ENCODE measurements at places on chromosomes 2 and 18.

DNA sequence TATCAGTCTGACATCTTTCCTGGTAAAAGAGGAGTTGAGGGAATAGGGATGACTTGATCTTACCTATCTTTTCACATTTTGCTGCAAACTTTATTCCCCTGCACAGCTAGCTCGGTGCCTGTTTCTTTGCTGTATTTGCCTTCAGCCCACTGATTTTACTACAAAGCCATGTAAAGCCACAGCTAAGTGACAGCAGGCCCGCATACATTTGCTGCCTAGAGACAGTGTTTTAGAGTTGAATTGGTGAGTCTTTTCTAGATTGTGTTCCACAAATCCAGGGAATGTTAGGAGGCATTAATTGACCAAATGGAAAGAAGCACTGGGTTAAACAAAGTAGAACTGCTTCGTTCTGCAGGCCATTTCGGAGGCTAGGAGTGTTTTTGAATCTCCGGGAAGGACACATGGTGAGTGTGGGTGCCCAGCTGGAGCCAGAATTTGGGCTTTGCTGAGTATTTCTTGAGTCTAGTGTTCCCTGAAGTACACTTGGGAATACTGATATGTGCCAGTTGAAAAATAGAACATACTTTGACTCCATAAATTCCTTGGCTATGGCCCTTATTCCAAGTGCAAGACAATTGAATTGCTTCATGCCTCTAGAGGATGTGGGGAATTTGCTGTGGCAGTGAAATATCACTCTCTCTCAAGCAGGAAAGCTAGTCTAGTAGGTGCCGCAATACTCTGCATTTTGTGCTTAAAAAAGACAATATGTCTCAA, 329.8 kb downstream of the PTPRM start:
- no peak for DNase-seq

GRCh38 chr2:86238354-86238753, 39.1 kb downstream of the MRPL35 start:
- no peak for DNase-seq

DNA sequence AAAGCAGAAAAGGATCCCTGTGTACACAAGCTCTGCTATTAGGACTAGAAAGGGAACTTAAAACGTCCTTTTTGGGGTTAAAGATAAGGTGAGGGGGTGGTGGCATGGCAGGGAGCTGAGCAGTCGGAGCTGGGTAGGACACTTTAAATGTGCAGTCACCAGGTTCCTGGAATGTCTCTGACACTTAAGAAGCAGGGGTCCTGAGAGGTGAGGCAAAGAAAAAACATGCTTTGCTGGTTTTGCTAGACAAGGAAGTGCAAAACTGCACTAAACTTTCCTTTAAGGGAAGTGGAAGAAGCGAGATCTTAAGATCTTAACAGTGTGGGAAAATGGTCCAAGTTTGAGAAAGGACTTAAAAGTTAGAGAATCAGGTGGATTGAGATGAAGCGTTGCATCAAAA, 99.5 kb upstream of the MAP3K20 start:
- DNase-seq: peak; percentile 55

GRCh38 chr2:28276807-28277206, 115.9 kb upstream of the FOSL2 start:
- no peak for DNase-seq

DNA sequence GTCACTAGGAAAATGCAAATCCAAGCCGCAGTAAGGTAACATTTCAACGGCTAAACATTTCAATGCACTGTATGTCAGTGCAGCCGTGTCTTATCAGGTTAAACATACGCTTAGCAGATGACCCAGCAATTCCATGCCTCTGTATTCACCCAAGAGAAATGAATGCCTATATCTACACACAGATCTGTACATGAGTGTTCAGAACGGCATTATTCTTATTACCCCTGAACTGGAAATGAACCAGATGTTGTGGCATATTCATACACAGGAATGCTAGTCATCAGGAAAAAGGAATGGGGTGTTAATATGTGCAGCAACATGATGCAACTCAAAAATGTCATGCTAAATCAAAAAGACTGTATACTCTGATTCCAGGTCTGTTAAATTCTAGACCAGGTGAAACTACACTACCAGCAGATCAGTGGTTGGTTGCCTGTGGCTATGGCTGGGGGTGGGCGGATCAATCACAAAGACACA, 80.4 kb upstream of the RPL31 start:
- DNase-seq: no peak

DNA sequence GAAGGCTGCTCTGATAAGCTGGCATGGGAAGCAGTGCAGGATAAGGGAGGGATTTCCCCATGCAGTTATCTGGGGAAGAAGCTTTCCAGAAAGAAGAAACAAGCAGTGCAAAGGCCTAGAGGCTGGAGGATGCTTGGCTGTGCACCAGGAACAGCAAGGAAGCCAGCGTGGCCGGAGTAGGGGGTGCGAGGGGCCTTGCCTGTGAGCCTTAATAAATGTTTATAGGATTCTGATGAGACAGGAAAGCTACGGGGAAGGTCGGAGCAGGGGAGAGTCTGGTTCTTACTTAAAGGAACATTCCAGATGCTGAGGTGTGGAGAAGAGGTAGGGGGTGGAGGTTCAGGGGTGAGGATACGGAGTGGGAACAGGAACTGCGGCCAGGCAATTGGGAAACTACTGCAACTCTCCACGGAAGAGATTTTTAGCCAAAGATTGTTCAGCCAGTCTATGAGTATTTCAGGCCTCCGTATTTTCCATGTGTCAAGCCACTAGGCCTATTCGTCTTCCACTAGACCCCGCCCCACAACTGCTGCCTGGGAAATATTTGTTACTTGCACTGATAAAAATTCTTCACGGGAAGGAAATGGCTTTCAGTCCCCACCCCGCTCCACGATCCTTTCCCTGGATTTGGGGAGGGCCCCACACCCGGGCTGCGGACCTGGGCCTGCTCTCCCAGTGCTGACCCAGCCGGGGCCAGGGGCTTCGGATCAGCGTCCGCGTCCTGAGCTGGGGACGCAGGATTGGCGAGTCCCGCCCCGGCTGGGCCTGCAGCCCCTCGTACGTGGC, 516 bp downstream of the EIF2AK2 start:
- no peak for DNase-seq

GRCh38 chr2:209666296-209666695, 105.3 kb upstream of the UNC80 start:
- no peak for DNase-seq

GRCh38 chr2:71901466-71901865, 246.2 kb downstream of the CYP26B1 start:
- DNase-seq: no peak

DNA sequence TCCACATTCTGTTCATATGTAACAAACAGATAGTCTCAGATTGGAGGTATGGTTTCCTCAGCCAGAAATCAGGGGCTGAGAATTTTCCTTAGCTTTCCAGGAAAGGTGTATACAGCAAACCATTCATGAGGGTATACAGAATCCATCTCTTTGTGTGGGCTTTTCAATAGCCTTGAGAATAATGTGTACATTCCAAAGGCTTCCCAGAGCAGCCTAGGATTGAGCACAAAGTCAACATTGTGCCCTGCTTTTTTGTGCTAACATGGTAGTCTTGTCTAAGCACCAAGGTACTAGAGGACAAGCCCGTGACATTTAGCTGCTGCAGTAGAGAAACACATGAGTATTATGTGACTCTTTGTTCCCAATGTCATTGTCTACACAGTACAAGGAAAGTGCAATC, 322.1 kb upstream of the TANK start:
- DNase-seq: no peak

- no peak for DNase-seq
Measured at GRCh38 chr18:56407646-56408180, 230.7 kb downstream of the TXNL1 start.

DNA sequence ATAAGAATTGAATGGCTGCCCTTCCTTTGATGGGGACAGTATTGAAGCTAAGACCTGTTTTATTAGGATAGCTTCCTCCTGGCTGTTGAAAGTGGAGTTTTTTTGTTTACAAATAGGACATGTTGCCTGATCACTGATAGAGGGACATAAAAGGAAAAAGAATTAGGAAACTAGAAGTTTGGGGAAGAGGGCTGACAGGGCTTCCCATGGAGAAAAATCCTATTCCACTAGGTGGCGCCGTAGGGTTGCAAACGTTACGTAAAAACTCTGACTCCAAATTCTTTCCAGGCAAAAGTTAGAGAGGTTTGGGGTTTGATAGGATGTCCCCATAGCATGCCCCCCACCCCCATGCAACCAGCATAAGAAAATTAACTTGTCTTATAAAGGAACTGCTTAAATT, 11.1 kb upstream of the RBFA start:
- no peak for DNase-seq

- DNase-seq: no peak
Measured at GRCh38 chr2:105917688-105918087, 173.0 kb downstream of the NCK2 start.

DNA sequence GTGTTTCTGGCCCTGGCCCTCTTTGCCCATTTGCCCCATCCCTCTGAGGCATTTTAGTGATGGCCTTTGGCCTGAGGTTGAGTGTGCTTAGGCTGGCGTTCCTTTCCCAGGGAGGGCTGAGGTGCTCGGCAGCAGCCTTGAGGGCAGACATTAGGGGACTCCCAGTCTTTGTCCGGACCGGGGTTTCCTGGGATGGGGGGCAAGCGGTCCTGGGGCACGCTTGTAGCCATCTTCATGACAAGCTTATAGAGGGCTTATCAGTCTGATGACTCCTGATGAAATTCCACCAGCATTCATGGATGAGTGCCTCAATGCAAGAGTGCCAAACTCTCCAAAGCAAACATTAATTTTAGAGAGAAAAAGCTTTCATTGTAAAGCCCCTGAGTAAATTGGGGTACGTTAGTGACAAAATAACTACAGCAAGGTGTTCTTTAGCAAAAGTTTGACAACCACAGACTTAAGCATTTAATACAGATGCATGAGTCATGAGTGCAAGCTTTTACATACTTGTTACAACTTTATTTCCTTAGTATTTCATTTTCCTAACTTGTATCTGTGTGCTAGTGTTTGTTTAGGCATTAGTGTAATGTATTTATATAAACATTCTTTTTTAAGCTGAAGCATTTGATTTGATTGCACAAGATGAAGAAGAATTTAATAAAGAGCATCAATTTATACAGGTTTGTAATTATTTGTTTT, 45.6 kb downstream of the CEP192 start:
- no peak for DNase-seq

GRCh38 chr2:188524519-188525113, 232.9 kb downstream of the GULP1 start:
- DNase-seq: no peak

DNA sequence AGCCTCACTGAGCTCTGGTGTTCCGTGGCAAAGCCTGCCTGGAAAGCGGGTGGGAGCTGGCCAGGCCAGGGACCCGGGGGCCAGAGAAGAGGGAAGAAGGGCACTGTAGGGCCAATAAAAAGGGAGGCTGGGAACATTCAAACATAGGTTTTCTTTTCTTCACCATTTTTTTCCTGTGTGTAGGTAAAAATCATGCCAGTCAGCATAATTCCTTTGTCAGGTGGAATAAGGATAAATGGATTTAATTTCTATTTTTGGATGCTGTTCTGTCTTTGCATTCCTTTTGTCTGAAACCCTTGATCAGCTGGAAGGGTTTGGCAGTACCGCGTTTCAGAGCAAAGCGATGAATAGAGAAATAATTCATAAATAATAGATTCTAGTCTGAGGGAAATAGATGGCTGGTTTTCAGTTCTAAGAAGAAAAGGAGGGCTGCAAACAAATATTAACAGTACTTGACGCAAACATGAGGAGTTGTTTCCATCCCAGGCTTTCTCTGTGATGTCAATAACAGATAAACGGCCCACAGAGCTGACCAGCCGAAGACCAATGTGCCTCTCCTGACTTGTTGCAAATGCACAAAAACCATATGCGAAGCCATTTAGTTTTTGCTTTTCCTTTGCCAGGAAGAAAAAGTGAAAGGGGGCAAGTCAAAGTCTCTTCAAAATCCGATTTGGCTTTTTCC, 384.4 kb downstream of the TSN start:
- no peak for DNase-seq

DNA sequence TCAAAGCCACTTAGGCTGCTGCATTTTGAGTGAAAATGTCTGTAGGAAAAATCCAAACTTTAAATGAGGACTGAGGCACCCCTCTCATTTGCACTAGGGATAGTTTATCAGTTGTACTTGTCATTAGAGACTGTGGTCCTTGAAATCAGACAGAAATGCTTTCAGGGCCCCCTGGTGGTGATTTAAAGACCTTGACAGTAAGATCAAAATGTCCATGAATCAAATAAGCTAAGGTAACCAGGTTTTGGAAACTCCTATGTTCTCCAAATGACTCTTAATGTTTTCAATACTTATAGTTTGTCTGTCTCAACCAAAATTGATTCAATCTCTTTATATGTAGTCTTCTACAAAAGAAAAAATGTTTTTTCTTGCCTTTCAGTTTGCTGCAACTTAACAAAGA, 28.8 kb upstream of the DDX18 start:
- DNase-seq: peak; percentile 4

DNA sequence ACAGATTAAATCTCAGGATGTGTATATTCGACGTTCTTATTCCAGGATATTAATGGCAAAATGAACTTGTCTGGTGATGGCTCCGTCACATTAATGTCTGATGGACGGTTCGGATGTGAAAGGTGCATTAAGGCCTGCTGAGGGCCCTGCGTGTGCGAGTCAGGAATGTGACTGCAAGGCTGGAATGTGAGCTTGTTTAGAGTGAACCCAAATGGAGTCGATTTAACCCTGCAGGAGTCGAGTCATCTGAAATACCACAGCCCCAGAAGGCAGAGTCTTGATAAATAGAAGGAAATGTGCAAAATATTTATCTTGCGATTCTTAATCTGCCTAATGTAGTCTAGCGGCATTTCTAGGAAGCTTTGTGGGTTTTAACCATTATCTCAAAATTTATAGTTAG, 44.3 kb downstream of the RDH14 start:
- DNase-seq: no peak

DNA sequence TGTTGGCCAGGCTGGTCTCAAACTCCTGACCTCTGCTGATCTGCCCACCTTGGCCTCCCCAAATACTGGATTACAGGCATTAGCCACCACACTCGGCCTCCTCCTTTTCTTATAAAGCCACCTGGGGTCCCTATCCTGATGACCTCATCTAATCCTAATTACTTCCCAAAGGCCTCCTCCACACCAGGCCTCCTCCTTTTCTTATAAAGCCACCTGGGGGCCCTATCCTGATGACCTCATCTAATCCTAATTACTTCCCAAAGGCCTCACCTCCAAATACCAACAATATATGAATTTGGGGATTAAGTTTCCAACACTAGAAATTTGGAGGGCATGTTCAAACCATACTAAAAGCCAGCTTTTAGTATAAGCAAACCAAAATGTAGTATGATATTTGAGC, 9.7 kb upstream of the RMC1 start:
- no peak for DNase-seq

DNA sequence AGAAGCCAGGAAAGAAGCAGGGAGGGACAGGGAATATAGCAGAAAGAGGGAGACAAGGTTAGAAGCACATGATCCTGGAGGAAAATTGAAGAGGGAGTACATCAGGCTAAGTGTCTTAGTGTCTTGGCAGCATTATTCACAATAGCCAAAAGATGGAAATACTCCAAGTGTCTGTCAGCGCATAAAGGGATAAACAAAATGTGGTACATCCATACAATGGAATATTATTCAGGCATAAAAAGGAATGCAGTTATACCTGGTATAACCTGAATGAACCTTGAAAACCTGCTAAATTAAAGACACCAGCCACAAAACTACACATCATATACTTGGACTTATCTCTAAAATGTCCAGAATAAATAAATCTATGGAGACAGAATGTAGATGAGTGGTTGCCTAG, 219.1 kb upstream of the PID1 start:
- no peak for DNase-seq

GRCh38 chr18:69948919-69949537, 1.4 kb upstream of the CD226 start:
- no peak for DNase-seq

Data from DMS79 (cell line).